ENCODE measurements at places on chromosomes 1 and 21.

DNA sequence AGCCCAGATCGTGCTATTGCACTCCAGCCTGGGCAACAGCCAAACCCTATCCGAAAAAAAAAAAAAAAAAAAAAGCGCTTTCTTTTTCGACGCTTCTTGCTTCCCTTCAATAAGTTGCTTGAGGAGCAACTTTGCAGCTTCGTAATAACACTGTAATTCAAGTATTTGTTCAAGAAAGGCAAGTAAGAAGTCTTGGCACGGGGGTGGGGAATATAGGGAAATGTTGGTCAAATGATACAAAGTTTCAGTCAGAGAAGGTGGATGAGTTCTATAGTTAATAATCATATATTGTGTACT, 871 bp upstream of the PSMA5 start:
- no peak for DNase-seq

- DNase-seq = no peak
Measured at GRCh38 chr1:147676311-147677085, 6.2 kb upstream of the ACP6 start.

GRCh38 chr1:16187748-16188401, 24.6 kb downstream of the ARHGEF19 start:
- no peak for DNase-seq

- no peak for DNase-seq
Measured at GRCh38 chr21:32772281-32773047, 909 bp upstream of the PAXBP1 start.

- no peak for DNase-seq
Measured at GRCh38 chr21:29080454-29080941, 7.0 kb upstream of the CCT8 start.

DNA sequence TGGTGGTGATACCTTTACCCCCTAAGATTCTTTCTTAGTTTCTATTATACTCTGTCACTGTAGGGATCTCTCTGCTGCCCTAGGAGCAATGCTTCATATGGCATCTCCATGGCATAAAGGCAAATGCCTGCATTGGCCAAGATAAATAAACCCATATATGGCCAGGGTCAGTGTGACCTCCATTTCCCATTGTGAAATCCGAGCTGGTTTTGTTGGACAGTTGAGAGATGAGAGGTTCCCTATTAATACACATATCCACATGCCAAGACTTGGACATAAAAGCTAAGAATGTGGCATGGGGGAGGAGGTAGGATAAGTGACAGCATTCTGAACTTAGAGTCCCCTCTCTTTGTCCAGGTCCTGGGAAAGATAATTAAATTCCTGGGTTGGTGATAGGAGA, 1.4 kb downstream of the TPM3 start:
- no peak for DNase-seq

DNA sequence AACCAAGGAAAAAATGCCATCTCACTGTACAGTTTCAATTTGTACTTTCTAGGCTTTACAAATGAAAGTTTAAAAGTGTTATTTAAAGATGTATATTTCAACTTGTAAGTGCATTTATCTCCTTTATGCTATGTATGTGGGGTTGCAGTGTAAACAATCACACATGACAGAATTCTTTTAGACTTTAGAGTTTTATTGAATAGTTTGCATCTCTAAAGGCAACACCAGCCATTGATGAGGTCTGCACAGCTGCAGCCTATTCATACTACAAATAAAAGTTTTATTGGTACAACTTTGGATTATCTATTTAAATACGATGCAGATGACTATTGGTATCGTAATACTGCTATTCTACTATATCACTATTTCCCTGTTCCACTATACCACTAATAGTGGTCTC, 894.4 kb upstream of the B3GALT2 start:
- no peak for DNase-seq

- DNase-seq = no peak
Measured at GRCh38 chr1:219521325-219521724, 91.6 kb downstream of the ZC3H11B start.

DNA sequence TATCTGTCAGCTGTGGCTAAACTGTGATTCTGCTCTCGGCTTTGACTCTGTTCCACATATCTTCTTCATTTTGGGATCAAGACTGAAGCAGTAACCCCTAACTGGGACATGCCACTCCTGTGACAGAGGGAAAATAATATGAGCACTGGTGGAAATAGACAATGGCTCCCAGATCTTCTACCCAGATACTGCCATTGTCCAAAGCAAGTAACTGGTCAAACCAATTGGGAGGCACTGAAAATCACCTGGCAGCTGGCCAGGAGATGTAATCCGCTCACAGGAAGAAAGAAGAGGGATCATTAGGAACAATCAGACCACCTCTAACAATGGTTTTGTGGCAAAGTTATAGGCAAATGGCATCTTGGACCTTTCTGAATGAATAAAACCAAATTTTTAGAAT, 10.7 kb downstream of the SNX7 start:
- no peak for DNase-seq

- no peak for DNase-seq
Measured at GRCh38 chr1:89165811-89166210, 10.0 kb downstream of the GBP7 start.

- no peak for DNase-seq
Measured at GRCh38 chr1:53999920-54000319, 18.1 kb downstream of the LDLRAD1 start.

DNA sequence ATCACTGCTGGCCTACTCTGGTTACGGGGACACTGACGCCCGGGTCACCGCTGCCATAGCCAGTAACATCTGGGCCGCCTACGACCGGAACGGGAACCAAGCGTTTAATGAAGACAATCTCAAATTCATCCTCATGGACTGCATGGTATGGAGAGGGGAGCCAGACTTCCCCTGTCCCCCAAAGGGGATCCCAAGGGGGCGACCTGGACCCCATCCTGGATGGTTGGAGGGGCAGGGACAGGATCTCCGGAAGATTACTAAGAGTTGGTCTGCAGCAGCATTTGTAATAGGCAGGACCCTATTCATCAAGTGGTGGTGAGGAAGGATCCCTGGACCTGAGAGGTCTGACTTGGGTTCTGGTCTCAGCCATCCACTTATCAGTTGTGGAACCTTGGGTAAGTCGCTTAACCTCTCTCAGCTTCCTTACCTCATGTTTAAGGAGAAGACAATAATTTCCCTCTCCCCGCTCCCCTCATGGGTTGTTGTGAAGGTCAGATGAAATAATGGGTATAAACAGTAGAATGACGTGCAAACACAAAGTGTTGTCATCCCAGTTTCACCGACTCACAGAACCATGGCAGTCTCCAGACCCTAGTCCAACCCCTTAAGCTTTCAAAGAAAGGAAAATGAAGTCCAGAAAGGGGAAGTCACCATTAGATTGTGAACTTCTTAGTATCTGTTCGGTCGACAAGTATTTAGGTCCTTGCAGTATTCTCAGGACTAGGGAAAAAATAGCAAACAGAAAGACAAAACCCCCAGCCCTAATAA, 883 bp downstream of the LAMTOR2 start:
- DNase-seq = no peak

DNA sequence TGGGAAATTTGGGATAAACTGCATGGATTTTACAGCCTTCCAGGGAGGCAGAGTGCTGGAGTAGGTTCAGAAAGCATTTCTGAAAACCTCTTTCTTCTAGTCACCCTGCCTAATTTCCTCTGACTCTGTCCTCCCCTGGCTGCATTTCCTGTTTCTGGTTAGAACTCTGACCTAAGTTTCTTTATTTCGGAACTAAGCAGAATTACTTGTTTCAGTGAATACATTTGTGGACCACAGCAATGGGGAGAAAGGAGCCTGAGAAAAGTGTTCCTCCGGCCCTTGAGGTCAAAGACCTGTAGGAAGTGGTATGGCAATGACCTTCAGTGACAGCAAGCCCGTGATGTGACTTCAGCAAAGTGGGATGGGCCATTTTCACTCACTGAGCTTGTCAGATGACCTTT, 173.4 kb upstream of the RUNX1 start:
- no peak for DNase-seq

DNA sequence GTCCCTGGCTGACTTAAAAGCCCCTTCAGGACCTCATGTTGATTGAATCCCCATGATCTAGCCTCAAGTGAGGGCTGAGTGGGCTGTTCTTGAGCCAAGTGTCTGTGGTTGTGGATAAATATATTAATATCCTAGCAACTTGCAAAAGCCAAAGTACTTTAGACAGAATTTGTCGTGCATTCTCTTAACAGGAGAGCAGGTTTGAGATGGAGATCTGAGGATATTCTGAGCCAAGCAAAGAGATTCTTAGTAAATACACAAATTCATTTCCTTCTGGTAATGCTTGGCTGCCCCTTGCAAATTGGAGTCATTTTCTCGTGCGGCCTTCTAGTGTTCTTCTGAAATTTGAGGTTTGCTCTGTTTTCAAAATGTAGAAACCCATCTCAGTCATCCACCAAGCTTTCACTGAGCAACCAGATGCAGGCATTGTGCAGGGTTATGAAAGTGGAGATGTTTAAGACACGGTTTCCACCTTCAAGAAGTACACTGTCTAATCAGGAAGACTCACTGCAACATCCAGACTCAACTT, 242.1 kb upstream of the JUN start:
- DNase-seq = no peak

GRCh38 chr1:43512681-43513080, 18.0 kb upstream of the PTPRF start:
- DNase-seq = no peak

DNA sequence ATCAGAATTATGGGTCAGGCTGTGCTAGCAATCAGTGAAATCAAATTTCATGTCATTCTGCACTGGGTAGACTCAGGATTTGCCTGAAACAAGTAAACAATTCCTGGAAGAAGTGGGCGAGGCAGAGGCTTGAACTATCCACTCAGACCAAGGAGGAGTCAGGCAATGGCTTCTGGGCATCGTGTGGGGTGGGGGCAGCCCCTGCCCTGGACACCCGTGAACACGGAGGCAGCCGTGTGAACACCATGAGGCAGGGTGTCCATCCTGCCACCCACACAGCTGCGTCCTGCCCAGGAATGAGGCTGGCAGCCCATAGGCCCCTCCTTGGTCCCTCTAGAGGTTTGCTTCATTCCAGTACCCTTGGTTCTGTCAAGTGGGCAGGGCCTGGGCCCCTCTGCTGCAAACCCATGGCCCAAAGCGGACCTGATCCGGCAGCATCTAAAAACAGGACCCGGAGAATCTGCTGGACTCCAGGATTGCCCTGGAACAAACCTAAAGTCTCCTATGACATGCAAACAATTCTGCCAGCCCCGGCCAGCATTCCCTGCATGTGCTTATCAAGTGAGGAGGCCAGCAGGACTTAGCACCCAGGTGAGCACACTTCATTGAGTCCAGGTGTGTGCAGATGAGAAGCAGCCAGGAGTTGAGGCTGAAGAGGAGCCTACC, 69.5 kb downstream of the PDE9A start:
- no peak for DNase-seq

GRCh38 chr1:89171067-89171438, 4.8 kb downstream of the GBP7 start:
- no peak for DNase-seq

DNA sequence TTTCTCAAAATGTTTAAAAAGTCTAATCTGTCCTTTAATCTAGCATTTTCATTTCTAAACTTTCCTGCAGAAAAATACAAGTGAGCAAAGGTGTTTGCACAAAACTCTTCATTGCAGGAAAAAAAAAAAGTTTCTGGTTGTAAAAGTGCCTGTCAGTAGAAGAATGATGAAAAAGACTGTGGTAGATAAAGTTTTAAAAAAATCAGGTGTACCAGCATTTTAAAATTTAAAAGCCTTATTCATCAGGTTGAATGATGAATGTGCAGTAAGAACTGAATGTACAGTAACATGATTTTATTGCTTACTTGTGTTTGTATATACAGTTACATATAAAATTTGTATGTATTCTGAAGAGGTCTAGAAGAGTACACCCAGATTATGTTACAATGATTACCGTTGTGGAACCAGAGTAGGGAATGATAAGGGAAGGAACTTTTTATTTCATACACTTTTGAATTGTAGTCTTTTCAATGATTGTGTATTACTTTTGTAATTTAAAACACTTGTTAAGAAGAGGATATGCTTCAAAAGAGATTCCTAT, 54.0 kb downstream of the FNBP1L start:
- DNase-seq = no peak

GRCh38 chr21:34037009-34037795, 36.2 kb upstream of the MRPS6 start:
- no peak for DNase-seq

DNA sequence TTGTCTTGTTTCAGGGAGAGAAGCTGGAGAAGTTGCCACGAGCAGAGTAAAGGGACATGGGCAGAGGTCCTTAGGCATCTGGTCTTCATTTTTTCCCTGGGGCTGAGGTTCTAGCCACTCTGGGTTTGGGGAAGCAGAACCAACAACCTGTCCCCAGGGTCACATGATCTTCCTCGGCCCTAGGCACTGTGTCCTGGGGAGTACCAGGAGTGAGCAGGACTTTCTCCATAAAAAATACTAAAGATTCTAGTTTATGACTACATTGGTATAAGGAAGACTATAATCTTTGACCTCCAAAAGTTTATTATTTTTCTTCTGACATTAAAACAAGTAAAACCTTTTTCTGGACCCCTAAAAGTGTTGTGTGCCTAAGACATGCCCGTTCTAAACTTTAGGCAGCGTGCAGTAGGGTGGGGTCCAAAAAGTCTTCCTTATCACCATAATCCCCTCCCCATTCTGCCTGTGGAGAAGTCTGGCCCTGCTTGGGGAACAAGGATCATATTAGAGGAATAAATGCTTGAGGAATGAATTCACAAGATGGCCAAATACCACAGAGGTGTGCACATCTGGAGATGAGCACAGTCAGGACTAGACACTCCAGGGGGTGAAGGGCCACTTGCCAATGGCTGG, 19.3 kb upstream of the IGSF3 start:
- no peak for DNase-seq

GRCh38 chr1:207021139-207021861, 11.3 kb downstream of the C1orf116 start:
- DNase-seq = no peak

DNA sequence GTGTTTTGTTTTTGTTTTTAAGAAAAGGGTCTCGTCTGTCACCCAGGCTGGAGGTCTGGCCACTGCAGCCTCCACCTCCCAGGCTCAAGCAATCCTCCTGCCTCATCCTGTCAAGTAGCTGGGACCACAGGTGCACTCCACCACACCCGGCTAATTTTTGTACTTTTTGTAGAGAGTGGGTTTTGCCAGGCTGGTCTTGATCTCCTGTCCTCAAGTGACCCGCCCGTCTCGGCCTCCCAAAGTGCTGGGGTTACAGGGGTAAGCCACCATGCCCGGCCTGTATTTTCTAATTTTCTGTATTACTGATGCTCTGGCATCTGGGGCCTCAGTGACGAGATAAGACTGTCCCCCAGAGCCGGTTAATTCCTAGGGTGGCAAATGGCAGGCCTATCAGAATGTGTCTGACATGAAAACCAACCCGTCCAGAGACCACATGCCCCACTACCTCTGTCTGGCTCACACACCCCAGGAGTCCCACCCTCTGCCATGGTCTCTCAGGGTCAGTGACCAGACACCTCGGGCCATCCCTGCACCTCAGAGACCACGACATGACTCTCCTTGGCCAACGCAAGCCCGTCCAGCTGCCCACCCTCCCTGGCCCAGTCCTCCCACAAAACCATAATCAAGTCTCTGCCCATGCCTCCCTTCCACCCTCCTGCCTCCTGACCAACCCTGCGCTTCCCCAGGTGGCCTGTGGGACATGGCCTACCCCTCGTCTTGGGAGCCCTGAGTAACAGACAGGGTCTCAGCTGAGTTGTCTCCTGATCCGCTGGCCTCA, 12.5 kb downstream of the NPHP4 start:
- no peak for DNase-seq

GRCh38 chr1:29575277-29575676, 339.0 kb downstream of the PTPRU start:
- DNase-seq = no peak

GRCh38 chr1:53505891-53506290, 46.7 kb downstream of the DMRTB1 start:
- no peak for DNase-seq

Data from NCI-H1436 treated with DMSO at 0.1 percent for 48 hours (cell line).